Inflammatory macrophage treated with lipopolysaccharide for 4 hours (primary cell): ENCODE measurements at places on chromosomes 11 and 22.
A peak's percentile ranks its signal among the peaks of the same experiment; 100 is the strongest.

GRCh38 chr22:42646569-42647525 is 2.3 kb downstream of the CYB5R3 start:
- DNase-seq: no peak

GRCh38 chr11:129251067-129251466 is 58.9 kb upstream of the ARHGAP32 start:
- no peak for DNase-seq

DNA sequence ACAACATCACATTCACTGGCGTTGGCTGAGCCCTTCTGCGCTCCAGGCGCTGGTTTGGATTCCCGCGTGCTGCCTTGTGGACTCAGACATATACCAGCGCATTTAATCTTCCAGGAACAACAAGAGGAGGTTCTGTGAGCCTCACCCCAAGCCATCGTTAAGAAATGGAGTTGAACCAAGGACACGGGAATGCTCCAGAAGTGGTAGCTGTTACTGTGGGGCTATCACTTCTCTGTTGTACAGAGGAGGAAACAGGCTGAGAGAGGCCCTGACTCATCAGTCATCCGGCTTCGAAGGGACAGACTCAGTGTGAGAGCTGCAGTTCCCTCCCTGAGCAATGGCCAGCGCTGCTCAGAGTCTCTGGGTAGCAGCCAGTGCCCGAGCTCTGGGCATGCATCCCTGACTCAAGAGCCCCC is 291.3 kb downstream of the TBC1D22A start:
- no peak for DNase-seq

- DNase-seq: no peak
Measured at GRCh38 chr11:73869332-73869949, 7.2 kb downstream of the COA4 start.

DNA sequence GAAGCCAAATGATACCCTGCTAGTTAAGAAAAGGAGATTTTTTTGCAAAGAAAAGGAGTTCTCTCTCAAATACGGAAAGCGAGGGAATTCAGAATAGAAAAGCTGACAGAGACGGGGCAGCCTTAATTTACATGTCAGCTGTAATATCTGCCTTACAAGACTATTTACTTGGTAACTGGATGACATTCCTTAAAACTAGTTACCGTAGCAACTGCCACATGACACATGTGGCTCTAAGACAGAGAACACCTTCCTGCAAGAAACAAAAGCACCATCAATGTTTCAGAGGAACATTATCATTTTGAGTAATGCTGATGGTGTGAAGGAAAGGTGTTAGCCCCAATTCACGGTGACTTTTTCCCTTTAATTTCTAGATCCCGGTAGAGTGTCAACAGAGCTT is 222.1 kb downstream of the LRRC4C start:
- no peak for DNase-seq

DNA sequence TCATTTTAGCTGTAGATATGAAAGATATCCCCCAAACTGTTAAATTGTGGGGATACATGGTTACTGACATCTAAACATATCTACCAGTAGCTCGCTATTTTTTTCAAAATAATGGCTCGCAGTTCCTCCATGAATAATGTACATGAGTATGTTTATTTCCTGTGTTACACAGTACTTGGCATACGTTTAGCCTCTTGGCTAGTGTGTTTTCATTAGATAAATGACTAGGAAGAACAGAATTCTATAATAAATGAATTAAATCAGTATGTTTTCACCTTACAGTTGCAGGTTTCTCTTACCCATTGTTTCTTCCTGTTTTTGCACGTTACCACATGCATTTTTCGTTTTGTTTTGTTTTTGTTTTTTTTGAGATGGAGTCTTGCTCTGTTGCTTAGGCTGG is 21.8 kb downstream of the RNF169 start:
- peak; percentile 16 for DNase-seq

- no peak for DNase-seq
Measured at GRCh38 chr11:66680966-66681645, 3.4 kb upstream of the RBM4B start.

DNA sequence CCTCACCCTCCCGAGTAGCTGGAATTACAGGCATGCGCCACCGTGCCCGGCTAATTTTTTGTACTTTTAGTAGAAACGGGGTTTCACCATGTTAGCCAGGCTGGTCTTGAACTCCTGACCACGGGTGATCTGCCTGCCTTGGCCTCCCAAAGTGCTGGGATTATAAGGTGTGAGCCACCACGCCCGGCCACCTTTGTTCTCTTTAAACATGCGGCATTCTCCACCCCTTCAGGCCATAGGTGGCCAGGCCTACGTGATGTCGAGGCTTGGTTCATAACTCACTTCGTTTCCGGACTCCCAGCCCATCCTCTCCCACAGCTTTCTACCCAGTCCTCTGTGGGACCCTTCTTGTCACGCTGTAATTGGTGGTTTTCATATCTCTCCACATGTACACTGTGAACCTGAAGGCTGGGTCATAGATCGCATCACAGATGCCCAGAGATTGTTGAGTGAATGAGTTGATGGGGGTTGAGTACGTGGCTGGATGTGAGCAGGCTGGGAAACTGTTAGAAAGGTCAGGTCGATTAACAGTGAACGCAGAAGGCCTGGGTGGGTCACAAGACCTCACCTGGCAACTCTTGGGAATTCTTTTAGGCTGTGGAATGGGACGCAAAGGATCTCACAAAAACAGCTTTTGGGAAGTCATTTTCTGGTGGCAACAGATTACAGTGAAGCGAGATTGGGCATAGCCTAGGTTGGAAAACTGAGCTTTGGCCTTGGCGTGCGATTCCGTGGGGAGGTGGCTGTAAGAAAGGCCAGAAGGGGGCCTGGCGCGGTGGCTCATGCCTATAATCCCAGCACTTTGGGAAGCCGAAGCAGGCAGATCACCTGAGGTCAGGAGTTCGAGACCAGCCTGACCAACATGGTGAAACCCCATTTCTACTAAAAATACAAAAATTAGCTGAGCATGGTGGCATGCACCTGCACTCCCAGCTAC is 44.5 kb downstream of the ST14 start:
- DNase-seq: no peak

GRCh38 chr11:16871368-16871767 is 132.9 kb downstream of the C11orf58 start:
- DNase-seq: no peak

- DNase-seq: peak; percentile 88
Measured at GRCh38 chr11:60396382-60396781, at the start of gene MS4A14. TSS of gene MS4A14 (plus strand) at chr11:60396459. CDS start at chr11:60396579, 120 bp downstream.

GRCh38 chr11:116478669-116479668 is 293.8 kb downstream of the BUD13 start:
- DNase-seq: no peak

DNA sequence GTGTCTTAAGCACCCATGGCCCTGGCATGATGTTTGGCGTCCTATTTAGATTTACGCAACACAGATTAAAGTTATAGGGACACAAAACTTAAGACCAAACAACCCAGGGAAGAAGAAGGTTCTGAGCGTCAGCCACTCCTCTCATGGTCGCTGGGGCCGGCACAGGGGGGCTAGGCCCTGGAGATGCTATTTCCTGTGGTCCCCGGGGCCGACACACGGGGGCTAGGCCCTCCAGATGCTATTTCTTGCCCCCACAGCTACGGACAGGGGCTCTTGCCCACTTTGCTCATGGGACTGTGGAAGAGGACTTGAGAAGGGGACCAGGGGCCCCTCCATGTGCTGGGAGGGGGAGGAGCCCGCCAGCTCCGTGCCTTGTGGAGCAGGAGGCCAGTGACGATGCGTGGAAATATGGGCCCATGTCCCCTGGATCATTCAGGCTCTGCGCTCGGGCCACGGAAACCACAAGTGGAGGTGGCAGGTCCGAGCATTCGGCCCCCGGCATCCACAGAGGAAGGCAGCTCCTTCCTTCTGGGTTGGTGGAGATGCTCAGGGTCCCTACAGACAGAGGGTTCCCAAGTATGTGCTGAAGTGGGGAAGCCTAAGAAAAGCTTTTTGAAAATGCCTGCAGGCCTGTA is 711.1 kb downstream of the BRD1 start:
- DNase-seq: no peak

GRCh38 chr22:43554694-43555365 is 143.0 kb downstream of the MPPED1 start:
- DNase-seq: no peak

- peak; percentile 53 for DNase-seq
Measured at GRCh38 chr11:17730608-17731462, 3.7 kb upstream of the KCNC1 start.

GRCh38 chr11:68257477-68258362 is 14.1 kb downstream of the C11orf24 start:
- DNase-seq: peak; percentile 88

- DNase-seq: peak; percentile 44
Measured at GRCh38 chr11:67022341-67022933, 497 bp upstream of the SYT12 start.

GRCh38 chr22:39958949-39959639 is 1.1 kb upstream of the TMA7B start:
- DNase-seq: no peak

DNA sequence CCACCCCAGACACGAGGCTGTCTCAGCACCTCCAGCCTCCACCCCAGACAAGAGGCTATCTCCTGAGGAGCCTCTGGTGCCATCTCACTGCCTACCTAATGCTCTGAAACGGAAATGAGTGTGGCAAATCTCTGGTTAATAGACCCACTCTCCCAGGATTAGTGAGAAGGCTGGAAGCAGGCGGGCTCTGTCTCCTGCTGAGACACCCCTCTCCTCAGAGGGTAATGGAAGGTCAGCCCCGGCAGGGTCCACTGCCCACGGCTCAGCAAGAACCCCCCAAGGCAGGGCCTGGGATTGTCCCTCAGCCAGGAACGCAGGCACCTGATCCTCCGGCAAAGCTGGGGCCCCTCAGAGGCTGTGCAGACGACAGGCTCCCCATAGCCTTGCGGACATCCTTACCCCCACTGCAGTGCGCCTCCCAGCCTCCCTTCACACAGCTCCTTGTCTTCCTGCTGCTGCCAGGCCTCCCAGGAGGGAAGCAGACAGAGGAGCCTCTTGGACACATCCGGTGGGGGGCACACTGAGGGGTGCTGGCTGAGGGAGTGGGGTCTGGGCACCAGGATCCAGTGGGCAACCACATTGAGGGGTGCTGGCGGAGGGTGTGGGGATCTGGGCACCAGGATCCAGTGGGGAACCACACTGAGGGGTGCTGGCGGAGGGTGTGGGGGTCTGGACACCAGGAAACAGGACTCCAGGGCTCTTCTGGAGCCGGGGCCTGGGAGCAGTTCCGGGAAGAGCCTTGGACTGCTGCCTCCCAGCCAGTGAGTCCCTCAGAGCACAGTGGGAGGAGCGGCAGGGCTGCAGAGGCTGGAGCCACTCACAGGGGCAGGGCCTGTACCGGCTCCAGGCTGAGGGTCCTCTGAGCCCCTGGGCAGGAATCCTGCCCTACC is 13.1 kb downstream of the CHID1 start:
- no peak for DNase-seq

GRCh38 chr22:45992737-45993136 is 15.8 kb upstream of the WNT7B start:
- no peak for DNase-seq

DNA sequence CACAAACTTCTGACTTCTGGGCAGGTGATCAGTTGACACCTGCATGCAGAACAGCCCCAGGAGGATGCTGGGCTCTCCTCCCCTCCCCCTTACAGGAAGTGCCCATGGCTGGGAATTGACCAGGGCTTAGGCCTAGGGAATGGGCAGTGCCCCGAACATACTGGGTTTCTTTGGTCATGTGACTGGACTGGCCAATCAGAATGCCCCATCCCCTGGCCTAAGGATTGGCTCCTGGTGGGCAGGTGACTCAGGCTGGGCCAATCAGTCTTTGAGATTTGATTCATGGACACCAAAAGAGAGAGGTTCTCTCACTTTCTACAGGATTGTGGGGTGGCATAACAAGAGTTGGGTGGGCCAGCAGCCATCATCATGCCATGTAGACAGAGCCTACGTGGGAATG is 37.1 kb downstream of the MCM5 start:
- DNase-seq: no peak

GRCh38 chr11:66592457-66593302 is at the start of the genes CCDC87 and CCS:
TSS of gene CCDC87 (minus strand) at chr11:66593063. CDS start at chr11:66593015, 48 bp downstream.
TSS of gene CCS (plus strand) at chr11:66593185. CDS start at chr11:66593262, 77 bp downstream.
- peak; percentile 97 for DNase-seq

DNA sequence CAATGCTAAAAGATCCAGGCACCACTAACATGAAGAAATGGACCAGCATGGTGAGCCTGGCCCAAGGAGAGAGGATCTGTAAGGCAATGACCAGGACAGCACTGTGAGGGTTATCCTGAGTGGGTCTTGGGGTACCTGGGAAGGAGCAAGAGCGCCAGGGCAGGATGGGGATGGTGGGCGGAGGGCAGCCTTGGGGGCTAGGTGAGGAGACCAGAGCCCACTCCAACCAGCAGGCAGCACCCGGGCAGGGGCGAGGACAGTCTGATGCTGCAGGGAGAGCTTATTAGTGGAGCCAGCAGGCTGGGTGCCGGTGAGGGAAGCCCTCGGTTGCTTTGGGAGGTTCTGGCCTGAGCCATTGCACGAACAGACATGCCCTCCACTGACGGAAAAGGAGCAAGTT is 10.7 kb upstream of the NAP1L4 start:
- no peak for DNase-seq

- no peak for DNase-seq
Measured at GRCh38 chr11:36475192-36475591, 34.9 kb downstream of the TRAF6 start.

DNA sequence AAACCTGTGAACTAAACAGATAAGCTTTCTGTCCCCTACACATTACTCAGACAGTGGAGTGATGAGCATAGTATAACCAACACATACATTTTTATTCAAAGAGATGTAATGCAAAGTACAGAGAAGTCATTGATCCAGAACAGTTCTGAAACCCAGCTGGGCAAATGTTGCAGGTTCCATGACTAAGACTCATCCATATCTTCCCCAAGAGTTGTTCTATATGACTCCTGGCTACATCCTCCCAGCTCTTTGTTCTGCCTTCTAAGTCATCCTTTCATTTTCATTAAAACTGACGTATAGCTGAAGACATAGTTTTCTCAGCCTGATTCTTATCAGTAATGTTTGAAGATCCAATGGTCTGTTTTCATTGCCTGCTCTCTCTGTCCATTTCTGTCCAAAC is 47.3 kb downstream of the PLAAT5 start:
- DNase-seq: no peak

- no peak for DNase-seq
Measured at GRCh38 chr22:17780116-17780740, 6.0 kb upstream of the BID start.

GRCh38 chr11:36564376-36565030 is 3.3 kb upstream of the RAG1 start:
- DNase-seq: peak; percentile 53

- DNase-seq: no peak
Measured at GRCh38 chr22:46079861-46080821, 70.2 kb upstream of the PPARA start.
